NCI-H2029 treated with DMSO at 0.1 percent for 48 hours (cell line): ENCODE measurements at places on chromosomes 11 and 22.

GRCh38 chr11:109306322-109306721 lies 115.7 kb upstream of the C11orf87 start:
- DNase-seq = no peak

GRCh38 chr22:50531546-50531961 lies 1.7 kb upstream of the TYMP start:
- DNase-seq = no peak

- no peak for DNase-seq
These were observed 952.5 kb downstream of the OPCML start for GRCh38 chr11:132579634-132580327.

DNA sequence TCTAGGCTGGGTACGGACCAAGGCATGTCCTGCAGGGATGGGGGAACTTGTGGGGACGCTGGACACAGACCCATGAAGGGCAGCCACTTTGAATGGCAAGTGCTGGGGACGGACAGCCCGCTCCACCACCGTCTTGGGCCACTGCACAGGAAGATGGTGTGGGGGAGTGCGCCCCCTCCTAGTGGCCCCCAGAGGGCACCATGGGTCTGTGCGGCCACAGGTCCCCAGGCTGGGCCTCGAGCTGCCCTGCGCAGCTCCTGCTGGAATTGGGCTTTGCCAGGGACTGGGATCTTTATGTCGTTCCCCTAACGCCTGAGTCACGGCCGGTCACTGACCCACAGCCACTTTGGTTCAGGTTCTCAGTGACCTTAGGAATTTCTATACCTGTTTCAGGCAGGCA lies 44.4 kb downstream of the NAT10 start:
- no peak for DNase-seq

- no peak for DNase-seq
These were observed 7.8 kb downstream of the SLCO2B1 start for GRCh38 chr11:75158696-75159150.

GRCh38 chr11:1648653-1649420 lies 19.3 kb downstream of the KRTAP5-5 start:
- no peak for DNase-seq

DNA sequence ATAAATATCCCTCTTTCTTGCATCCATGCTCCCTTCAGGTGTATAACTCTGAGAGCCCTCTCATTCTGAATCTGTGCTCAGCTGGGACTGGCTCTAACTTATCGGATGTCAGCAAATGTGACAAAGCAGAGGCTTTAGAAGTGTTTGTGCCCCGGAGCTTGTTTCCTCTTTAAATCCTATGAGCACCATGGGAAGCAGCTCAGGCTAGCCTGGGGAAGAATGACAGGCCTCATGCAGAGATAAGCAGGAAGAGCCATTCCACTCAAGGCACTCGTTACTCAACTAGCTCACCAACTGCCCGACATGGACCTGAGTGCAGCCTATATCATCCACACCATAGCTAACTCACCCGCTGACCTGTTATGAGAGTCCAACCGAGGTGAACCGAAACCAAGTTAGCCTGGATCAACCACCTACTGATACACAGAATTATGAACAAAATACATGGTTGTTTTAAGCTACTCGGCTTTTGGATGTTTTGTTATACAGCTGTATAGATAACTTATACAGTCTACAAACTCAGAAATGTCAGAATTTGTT lies 990.7 kb downstream of the NTM start:
- DNase-seq = no peak

- no peak for DNase-seq
These were observed 3.1 kb upstream of the PANX3 start for GRCh38 chr11:124608147-124608546.

DNA sequence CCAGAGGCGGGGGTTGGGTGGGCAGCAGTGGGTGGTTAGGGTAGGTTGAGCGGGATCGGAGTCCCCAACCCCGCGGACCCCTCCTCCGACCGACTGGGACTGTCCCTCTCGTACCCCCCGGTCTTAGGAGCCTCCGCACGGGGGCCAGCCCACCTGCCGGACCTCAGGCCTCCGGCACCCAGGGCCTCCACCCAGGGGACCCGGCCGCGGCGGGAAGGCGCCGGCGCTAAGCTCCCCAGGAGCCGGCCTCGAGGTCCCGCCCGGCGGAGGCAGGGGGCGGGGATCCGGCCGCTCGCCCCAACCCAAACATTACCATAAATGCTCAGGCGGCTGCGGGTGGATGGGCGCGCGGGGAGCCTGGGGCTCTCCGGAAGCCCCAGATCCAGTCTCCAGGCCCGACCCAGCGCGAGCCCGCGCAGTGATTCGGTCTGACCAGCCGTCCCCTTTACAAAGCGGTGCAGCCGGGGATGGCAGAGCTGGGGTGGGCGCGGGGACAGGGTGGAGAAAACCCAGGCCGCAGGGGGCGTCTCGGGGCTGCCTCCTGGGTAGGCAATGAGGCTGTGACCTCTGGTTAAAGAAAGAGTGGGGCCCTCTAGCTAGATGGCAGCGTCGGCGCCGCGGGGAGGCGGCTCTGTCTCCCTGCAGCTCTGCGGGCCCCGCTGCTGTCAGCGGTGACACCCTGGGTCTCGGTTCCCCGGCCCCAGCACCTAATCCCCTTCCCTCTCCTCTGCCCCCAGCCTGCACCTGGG lies 4.0 kb upstream of the MCAM start:
- no peak for DNase-seq

DNA sequence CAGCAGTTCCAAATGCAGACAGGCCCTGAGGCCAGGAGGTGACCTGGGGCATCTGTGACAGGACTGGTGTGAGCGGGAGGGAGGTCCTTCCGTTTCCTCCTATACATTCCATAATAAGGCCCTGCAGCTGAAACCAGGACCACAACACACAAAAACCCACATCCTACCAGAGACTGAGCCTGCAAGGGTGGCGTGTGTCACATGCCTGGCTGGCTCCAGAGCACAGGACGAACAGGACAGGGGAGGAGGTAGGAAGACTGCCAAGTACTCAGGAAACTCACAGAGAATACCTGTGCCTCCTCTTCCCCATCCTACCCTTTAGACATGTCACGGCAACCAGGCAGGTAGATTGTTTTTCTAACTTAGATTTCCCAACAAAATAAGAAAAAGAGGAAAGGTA lies 103.9 kb downstream of the ARL14EP start:
- no peak for DNase-seq

DNA sequence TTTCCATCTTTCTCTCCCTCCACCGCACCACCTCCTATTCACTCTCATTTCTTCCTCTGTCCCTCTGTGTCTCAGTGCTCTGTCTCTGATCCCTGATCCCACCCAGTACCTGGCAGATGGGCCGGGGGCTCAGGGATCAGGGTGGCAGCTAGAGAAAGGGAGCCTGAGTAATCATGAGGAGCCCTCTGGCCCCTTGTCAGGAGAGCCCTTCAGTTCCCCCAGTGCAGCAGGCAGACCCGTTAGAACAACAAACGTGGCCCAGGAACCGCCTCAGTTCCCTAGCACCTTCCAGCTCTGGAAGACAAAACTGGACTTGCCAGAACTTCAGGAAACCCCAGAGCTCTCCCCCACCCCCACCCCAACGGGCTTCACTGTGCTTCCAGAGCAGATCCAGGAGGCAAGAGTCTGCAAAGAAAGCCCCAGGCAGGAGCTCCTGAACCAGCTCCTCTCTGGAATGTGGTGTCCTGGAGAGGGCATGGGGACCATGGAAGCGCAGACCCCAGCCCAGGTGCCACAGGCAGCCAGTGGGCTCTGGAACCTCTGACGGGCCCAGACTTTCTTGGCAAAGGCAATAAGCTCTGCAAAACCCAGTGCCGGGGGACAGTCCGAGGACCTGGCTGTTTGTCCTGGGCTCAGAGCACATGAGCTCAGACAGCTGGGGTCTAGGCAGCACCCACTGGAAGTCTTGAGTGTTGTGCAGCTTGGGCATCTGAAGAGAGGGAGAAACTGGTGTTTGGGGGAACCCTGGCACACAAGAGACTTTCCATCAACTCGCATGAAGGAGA lies 43.2 kb downstream of the LMO1 start:
- no peak for DNase-seq

- DNase-seq = no peak
These were observed 19.5 kb downstream of the CTSC start for GRCh38 chr11:88318017-88318416.

GRCh38 chr11:96579656-96580055 lies 189.8 kb downstream of the JRKL start:
- DNase-seq = no peak

DNA sequence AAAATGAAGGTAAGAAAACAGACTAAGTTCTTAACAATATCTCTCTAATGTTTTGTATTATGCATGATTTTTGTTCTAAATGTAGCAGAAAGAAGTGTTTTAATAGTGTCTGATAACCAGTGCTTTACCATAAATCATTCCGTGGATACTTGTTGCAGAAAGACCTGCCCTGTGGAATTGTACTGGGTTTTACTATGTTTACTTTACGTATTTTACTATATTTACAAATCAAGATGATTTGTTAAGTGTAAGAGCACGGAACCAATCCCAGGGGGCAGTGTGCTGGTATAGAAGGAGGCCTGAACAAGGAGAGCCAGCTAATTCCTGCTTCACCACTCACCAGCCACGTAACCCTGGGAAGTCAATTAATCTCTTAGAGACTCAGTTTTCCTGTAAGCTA lies 1.4 kb downstream of the HTR3B start:
- DNase-seq = no peak

DNA sequence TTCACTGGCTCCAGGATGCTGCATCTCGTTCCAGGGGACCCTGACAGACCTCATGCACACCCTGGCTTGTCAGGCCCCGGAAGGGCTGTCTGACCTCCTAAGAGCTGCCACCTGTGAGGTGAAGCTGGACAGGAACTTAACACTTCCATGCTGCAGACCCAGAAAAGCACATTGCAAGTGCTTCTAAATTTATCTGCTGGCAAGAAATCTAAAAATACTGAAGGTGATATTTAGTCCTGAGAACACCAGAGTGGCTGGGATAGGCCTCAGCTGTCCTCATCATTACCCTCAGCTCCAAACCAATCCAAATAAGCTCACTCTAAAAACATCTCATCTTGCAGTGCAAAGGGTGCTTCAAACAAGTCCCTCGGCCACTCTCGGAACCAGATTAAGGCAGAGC lies 46.7 kb downstream of the ABTB2 start:
- DNase-seq = peak; percentile 49

DNA sequence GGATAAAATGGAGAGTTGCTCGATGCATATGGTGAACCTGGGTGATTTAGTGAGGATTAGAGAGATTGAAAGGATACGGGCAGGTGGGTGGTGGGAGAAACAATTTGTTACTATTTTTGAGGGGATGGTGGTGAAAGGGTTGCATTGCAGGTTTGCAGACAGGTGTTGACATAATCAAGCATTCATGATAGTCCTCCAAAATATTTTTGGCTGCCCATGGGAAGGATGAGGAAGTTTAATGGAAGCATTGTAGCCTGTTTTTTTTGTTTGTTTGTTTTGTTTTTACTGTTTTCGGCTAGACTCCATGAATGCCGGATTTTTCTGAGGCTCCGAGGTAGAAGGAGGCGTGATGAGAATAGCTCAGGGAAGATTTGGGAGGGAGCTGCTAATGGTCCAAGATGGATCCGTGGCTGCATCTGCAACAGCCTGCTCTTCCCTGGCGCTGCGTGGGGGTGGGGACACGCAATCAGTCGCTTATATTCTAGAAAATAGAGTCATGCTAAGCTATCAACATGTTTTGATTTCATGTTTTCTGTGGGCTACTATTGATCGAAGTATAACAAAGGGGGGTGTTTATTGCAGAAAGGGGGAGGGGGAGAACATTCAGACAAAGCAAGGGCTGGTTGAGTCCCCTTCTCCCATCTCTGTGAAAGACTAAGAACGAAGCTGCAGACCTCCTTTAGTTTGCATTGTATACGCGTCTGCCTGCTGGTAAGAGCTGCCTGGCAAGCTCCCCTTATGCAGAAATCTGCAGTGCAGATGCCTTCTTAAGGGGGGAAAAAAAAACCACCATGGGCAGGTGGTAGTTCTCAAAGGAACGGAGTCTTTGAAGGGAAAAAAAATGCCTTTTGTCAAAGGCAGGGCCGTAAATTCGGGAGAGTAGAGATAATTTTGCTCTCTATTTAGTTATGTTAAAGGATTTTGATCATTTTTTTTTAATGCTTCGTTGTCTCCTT lies 1.0 kb downstream of the RTN3 start:
- DNase-seq = no peak

DNA sequence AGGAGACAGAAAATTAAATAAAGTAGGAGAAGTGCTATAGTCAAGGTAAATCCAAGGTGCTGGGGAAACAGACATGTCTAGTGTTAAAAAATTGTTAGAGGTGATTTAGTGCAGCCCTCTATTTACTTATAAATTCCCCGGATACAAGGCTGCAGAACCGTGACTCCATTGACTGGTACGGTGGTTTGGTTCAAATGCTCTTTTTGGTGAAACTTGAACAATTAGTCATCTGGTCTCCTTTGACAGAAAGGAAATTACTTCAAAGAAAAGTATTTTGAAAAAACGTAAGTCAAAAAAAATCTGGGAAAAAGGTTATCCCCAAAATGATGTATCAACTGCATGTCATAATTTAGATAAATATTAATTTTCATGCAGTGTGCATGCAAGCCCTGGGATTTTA lies 399.2 kb downstream of the CNTN5 start:
- no peak for DNase-seq

GRCh38 chr22:22787786-22788459 lies 99.7 kb upstream of the IGLL5 start:
- peak; percentile 12 for DNase-seq

- DNase-seq = no peak
These were observed 54.6 kb upstream of the ANO5 start for GRCh38 chr11:22138264-22138663.

DNA sequence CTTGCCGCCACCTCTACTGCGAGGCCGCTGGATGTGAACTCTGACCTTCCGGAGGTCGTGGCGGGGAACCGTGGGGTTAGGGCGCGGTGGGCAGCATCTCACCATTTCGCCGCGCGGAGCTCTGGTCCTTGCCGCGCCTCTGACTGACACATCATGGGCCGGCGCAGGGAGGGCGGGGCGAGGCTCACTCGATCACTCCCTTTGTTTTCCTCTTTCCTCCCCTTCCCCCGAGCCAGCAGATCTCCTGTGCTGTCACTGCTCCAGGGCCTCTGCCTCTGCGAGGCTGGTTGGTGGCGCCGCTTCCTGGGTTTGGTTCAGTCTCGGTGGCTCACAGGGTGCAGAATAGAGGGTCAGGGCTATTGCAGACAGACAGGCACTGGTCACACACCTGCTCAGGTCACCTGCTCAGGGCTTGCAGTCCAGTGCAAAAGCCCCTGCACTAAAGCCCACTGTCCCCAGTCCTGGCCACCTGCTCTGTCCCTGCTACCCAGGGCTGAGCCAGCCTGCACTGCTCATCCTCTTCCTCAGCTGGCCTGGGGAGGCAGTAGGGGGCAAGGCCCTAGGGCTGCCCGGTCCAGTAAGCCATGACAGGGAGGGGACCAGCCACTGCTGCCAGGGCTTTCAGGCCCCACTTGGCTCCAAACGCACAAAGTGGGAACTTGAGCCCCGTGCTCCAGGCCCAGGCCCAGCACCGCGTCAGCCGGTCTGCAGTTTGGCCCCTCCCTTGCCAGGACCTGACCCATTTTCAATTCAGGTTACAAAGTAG lies 36.2 kb downstream of the PISD start:
- no peak for DNase-seq

DNA sequence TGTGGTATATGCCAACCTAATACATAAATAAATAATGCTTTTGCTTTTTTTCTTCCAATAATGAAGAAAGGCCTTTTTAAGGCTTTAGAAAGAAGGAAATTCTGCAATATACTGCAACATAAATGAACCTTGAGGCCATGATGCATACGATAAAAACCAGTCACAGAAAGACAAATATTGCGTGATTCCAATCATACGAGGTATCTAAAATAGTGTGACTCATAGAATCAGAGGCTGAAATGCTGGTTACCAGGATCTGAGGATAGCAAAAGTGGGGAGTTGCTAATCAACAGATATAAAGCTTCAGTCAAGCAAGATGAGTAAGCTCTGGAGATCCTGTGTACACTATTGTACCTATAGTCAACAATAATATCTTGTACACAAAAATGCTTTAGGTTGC lies 24.2 kb downstream of the MS4A6A start:
- DNase-seq = no peak
